A549 treated with CORT108297 at 1 μM for 4 hours (cell line): ENCODE measurements at places on chromosomes 16 and 17. TPM values are rescaled to one million over a fixed set of nuclear protein-coding genes. Genes with fewer than 3 reads are reported as not detected.

The LGALS9B gene
- not detected in 5 replicates for total RNA-seq

The CEP295NL gene
- 0.36 to 0.55 TPM (median 0.49 TPM) in 5 replicates for total RNA-seq

The COIL gene
- 16.4 to 21.4 TPM (median 17.0 TPM) in 5 replicates for total RNA-seq

The ABCC12 gene
- total RNA-seq: 0.05 to 0.16 TPM (median 0.12 TPM) in 4 of 5 replicates, not detected in the other

The AOC3 gene
- total RNA-seq: 1.1 to 2.3 TPM (median 1.2 TPM) in 5 replicates

The SLC5A11 gene
- total RNA-seq: 0.31 to 0.69 TPM (median 0.46 TPM) in 5 replicates

The HAPSTR1 gene
- 22.8 to 27.0 TPM (median 24.1 TPM) in 5 replicates for total RNA-seq
